ENCODE measurements at places on chromosomes 13 and 19. TPM values are rescaled to one million over a fixed set of nuclear protein-coding genes. Genes with fewer than 3 reads are reported as not detected.

KLK15 gene
- not detected for total RNA-seq

CA11 gene
- total RNA-seq, result 5.8 TPM

JSRP1 gene
- total RNA-seq, result not detected

SERTM1 gene
- not detected for total RNA-seq

DDX49 gene
- 73.6 TPM for total RNA-seq

RDH8 gene
- total RNA-seq, result not detected

MBD3L2 gene
- total RNA-seq, result not detected

CYP4F8 gene
- total RNA-seq, result not detected

FCAR gene
- not detected for total RNA-seq

CD209 gene
- total RNA-seq, result not detected

CLEC11A gene
- total RNA-seq, result 7.9 TPM

ZSCAN18 gene
- 5.5 TPM for total RNA-seq

ARGLU1 gene
- 35.9 TPM for total RNA-seq

XRCC1 gene
- total RNA-seq, result 53.9 TPM

CEACAM16 gene
- not detected for total RNA-seq

INSL3 gene
- not detected for total RNA-seq

BSG gene
- total RNA-seq, result 700 TPM

ZNF560 gene
- not detected for total RNA-seq

UBE2L5 gene
- total RNA-seq, result not detected

TTC9B gene
- total RNA-seq, result 0.29 TPM

CYP2A6 gene
- not detected for total RNA-seq

SKA3 gene
- 28.6 TPM for total RNA-seq

NBEA gene
- 2.5 TPM for total RNA-seq

POLRMT gene
- 58.4 TPM for total RNA-seq

KANK3 gene
- total RNA-seq, result 1.2 TPM

PALM gene
- total RNA-seq, result 42.9 TPM

ATXN8OS gene
- total RNA-seq, result not detected

GNG14 gene
- total RNA-seq, result not detected

FUT2 gene
- not detected for total RNA-seq

RAB4B gene
- 19.9 TPM for total RNA-seq

ACER1 gene
- not detected for total RNA-seq

ZNF320 gene
- 3.8 TPM for total RNA-seq

Measured in A172 (cell line).